Activated naive CD8-positive, alpha-beta T cell treated with anti-CD3 and anti-CD28 coated beads for 36 hours (primary cell): ENCODE measurements at places on chromosomes 16 and 17. TPM values are rescaled to one million over a fixed set of nuclear protein-coding genes. Genes with fewer than 3 reads are reported as not detected.

- no peak for DNase-seq
Observed at GRCh38 chr17:58913971-58914769, 158.5 kb downstream of the PPM1E start.

Gene KRT33A
- total RNA-seq: not detected

Gene TCAP
- total RNA-seq: 0.78 TPM

GRCh38 chr17:82950525-82951102, 110.8 kb upstream of the ZNF750 start:
- no peak for DNase-seq

Gene TMEM220
- 2.5 TPM for total RNA-seq

GRCh38 chr17:42759982-42760651, 910 bp upstream of the RAMP2 start:
- no peak for DNase-seq

GRCh38 chr17:7215652-7216180, 3.9 kb downstream of the DLG4 start:
- no peak for DNase-seq

DNA sequence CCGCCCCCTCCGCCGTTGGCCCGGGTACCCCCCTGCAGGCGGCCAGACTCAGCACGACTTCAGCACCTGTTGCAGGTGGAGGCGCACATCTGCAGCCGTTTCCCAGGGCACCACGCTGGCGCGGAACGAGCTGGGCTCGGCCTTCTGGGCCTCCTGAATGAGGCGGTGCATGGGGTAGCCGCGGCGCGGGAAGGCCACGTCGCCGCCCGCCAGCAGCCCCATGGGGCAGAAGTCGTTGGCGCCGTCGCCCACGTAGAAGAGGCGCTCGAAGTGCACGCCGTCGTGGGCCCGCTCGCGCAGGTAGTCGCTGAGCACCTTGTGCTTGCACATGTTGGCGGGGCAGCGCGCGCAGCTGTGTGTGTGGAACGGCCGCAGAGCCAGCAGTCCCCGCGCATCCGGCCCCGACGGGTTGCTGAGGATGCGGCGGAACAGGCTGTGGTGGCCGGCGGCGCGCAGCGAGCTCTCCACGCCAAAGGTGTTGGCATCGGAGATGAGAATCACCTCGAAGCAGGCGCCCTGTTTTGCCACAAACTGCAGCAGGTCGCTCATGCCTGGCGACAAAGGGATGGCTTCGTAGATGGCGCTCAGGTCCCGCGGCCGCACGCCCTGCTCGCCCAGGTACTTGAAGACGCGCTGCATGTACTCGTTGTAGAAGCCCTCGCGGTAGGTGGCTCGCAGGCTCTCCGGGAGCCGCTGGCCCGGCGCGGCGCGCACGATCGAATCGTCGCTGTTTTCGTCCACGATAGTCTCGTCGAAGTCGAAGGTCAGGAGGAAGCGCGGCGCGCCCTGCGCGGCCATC, 6.2 kb downstream of the PHOSPHO1 start:
- DNase-seq: peak; percentile 60

- DNase-seq: no peak
Observed at GRCh38 chr17:75365009-75365930, 40.2 kb downstream of the GRB2 start.

DNA sequence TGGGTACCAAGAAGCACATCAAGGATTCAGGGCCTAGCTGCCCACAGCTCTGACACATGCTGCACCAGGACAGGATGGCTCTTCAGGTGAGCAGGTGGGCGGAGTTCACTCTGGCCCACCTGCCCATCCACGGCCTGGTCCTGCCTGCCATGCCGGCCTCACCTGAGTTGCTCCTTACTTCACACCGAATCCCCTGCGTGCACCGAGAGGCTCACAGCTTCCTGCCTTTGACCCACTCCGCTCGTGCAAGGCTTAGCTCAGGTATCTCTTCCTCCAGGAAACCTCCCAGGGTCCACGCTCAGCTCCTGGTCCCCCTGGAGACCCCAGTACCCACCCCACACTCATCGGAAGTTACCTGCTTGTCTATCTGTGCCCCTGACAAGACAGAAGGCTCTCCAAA, 21.6 kb upstream of the TNRC6C start:
- DNase-seq: no peak

DNA sequence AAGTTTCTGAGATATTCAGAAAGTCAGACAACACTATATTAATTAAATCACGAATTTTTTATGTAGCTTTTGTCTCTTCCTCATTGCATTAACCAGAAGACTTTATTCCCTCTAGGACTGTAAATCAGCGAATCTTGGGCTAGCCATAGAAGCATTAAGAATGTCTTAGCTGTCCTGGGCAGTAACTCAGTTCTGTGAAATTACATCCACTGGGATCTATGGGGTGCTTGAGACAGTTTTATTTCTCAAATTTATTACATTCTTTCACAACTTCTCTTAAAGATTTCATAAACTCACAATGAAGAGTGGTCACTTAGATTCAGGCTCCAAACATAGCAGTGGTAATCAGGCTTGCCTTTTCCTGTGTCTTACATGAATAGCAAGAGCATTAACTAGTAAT, 1153.4 kb downstream of the CDH8 start:
- no peak for DNase-seq

DNA sequence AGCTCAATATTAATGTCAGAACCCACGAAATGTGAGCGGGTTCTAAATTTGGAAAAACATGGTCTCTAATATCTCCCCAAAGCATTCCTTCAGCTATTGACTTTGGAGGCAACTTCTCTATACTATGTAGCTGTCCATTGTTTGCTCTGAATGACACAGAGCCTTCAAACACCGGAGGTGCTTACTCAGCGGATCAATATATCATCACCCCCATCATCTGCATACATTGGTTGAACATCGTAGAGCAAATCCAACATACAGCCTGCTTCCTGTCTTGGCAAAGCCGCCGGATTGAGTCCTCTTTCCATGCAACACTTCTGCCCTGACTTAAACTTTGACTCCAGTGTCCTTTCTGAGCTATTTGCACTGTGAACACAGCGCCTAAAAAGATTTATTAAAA, 61.3 kb downstream of the C17orf67 start:
- no peak for DNase-seq

DNA sequence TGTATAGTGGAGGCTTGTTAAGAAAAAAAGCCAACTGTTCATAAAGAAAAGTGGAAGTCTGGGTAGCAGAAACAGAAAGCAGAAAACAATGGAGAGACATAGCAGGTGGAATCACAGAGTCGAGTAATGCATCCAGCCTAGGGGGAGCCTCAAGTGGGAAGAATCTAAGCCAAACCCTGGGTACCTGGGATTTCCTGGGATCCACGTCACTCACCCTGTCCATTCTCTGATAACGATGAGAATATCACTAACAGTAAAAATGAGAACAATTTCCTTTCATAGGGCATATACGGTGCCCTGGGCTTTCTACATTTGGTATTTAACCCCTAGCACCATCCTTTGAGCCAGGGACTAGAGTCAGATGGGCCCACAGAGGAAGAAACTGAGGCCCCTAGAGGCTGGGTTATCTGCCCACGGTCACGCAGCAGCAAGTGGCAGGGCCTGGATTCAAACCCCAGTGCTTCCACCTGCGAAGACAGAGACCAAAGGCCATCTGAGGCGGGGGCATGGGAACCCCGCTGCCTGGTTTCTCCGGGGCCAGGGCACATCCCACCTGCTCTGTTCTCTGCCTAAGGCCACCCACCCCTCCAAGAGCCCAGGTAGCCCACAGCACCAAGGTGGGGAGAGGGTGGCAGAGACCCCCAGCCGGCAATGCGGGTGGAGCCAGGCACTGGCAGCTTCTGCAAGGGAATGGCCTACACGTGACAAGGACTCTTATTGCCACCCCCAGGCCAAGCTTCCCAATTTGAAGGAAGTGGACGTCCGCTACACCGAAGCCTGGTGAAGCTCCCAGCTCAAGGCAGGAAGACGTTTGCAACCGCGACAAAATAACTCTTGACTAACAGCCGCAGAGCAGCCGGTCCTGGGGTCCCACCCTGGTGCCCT, 69.8 kb upstream of the PLCG2 start:
- DNase-seq: no peak

GRCh38 chr17:65013613-65014391, 42.7 kb downstream of the GNA13 start:
- DNase-seq: peak; percentile 28

Gene SMARCD2
- 91.6 TPM for total RNA-seq

DNA sequence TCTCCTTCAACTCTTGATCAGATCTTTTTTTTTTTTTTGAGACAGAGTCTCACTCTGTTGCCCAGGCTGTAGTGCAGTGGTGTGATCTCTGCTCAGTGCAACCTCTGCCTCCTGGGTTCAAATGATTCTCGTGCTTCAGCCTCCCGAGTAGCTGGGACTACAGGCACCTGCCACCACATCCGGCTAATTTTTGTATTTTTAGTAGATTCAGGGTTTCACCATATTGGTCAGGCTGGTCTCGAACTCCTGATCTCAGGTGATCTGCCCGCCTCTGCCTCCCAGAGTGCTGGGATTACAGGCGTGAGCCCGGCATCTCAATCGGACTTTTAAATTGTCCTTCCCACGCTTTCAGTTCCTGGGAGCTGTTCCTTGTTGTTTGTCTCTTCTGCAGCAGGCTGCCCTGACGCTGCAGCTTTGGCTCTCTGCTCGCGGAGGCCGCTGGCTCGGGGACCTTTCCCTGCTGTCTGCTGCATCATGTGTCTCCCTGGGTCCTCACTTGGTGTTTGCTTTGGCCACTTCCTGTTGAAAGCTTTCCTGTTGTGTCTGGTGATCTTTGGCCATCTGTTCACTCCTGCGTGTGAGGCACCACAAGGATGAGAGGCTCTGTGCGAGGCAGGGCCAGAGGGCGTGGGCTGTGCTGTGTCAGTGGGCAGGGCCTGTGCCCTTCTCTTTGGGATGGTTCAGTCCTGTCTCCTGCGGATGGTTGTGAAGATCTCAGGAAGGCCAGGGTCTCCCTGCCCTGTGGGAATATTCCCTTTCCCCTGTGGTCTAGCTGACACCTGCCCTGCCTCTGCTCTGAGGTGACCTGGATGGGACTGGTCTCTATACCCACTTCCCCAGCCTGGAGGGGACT, 18.4 kb upstream of the CAPN15 start:
- no peak for DNase-seq

GRCh38 chr17:29369831-29370735, 20.1 kb upstream of the TAOK1 start:
- DNase-seq: peak; percentile 23

Gene NECAB2
- total RNA-seq: not detected

DNA sequence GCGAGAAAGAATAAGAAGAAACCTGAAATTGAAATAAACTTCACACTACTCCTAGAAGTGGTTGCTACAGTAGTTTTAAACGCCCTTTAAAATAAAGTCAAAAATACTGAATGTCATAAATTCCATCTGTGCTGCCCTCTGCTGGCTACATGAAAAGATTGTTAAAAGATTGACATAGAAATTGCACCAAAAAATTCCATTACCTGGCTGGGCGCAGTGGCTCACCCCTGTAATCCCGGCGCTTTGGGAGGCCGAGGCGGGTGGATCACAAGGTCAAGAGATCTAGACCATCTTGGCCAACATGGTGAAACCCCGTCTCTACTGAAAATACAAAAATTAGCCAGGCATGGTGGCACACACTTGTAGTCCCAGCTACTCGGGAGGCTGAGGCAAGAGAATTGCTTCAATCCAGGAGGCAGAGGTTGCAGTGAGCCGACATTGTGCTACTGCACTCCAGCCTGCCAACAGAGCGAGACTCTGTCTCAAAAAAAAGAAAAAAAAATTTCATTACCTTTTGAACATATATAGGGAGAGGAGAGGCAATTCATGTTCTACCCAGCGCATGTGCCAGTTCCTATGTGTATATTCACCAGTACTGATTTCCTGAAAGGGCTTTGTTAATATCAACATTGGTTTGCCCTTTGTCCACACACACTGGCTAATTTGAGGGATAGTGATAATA, 36.5 kb downstream of the CYTH1 start:
- DNase-seq: no peak

DNA sequence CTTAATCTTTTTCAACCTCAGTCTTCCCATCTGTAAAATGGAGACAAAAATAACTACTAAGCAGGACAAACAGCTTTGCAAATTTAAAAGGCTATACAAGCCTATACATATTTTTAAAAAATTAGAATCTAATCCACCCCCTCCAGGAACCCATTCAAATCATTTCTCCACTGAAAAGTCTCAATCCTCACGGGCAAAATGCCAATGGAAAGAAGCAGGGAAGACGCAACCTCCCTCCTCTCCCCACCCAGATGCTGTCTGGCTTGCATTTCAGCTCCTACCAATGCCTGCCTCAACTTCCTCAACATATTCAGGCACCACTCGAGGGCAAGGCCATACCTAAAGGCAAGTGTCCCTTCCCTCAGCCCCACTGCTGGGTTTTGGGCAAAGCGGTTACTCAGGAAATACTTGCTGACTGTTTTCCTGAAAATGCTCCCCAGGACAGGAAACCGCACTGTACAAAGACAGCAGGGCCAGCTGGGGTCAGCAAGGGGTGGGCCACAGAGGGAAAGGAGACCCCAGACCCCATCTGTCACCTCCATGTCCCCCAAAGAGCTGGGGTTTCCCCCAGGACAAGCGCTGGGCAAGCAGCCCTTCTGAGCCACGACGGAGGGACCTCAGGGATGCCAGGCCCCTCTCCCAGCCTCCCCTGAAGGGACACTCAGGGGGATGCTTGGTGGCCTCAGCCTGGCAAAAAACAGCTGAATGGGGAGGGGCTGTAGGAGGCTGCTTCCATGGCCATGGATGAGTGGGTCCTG, 47.7 kb upstream of the DOC2B start:
- no peak for DNase-seq

Gene FN3KRP
- total RNA-seq: 34.1 TPM

GRCh38 chr17:44351961-44352827, 7.1 kb downstream of the GRN start:
- DNase-seq: no peak

GRCh38 chr16:50496990-50497389, 51.2 kb upstream of the NKD1 start:
- DNase-seq: no peak

GRCh38 chr16:29678691-29679267, at the start of gene QPRT:
Gene QPRT (plus strand): TSS chr16:29679180. CDS start chr16:29679198, 18 bp downstream.
- no peak for DNase-seq

- DNase-seq: peak; percentile 68
Observed at GRCh38 chr17:48804936-48805411, 12.1 kb downstream of the TTLL6 start.

GRCh38 chr16:74601126-74601871, 5.6 kb downstream of the GLG1 start:
- DNase-seq: peak; percentile 66

Gene TIMP2
- 1.2 TPM for total RNA-seq

Gene KRTAP1-1
- not detected for total RNA-seq

Gene C17orf100
- 1.8 TPM for total RNA-seq

- no peak for DNase-seq
Observed at GRCh38 chr16:49602201-49602975, 228.8 kb downstream of the C16orf78 start.

Gene CCNF
- total RNA-seq: 38.3 TPM

DNA sequence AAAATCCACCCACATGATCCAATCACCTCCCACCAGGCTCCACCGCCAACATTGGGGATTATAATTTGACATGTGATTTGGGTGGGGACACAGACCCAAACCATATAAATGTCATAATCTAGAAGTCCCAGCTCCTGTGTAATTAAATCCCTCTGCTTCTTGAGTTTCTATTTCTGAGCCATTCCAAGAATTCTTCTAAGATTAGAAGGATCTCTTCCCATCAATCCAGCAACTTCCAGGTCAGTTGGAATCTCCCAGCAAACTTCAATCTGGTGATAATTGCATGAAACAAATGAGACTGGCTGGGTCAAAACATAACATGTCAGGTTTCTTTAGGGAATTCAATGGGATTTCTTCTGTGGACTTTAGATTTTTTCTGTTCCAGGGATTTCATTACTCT, 127.8 kb upstream of the CDH5 start:
- DNase-seq: no peak

GRCh38 chr17:62618647-62619416, 8.6 kb upstream of the MRC2 start:
- no peak for DNase-seq
